ENCODE measurements at places on chromosomes 12 and 14.

DNA sequence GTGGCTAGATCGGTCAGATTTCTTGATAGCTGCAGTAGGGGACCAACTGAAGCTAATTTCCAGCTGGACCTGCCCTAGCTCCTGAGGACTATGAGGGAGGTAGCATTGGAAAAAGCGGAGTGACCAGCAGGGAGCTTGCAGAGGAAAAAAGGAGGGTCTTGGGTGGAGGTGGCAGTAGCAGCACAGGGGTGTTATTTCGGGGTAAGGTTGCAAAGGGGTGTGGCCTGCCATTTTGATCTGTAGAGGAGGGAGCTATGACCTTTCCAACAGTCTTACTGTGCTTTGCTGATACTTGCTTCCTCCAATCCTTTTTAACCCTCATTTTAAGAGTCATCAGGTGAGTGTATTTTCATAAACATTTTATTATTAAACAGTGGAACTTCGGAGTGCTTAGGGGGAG, 83.8 kb upstream of the NRXN3 start:
- DNase-seq: no peak

DNA sequence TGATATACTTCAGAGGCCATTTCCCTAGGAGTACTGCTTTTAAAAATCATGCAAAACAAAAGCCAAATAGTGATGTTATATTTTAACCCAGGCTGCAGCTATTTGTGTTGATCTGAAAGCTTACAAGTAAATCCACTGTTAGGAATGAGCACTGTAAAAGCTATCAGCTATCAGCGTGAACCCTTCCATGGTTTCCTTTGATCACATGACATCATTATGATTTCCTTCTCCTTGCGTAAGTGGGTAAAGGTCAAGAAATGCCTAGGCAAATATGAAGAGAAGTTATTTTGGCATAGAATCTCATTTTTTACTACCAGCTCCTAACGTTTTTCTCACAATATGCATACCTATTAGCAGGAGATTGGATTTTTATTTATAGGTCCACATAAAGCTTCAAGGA, 48.6 kb upstream of the CATSPERB start:
- DNase-seq: no peak

DNA sequence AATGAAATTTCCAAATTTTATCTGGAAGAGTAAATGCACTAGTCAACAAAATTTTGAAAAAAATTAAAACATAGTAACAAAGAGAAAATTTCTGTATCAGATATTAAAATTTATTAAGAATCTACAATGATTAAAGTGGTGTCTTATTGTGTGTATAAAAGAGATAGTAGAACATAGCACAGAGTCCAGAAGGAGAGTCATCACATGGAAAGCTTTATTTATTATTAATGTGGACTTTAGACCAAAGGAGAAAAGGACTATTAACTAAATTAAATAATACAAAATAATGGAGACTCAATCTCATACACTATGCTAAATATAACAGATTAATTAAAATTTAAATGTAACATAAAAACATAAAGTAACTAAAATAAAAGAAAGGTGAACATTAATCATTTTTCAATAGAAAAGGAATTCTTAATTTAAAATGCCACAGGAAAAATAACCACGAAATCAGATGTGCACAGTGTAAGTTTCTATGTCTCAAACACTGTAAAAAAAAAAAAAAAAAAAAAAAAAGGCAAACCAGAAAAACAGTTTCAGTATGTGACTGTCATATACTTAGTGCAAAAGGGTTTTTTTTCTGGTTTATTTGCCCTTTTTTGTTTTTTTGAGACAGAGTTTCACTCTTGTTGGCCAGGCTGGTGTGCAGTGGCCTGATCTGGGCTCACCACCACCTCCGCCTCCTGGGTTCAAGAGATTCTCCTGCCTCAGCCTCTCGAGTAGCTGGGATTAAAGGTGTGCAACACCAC, 95.4 kb downstream of the MYF5 start:
- no peak for DNase-seq

- DNase-seq: no peak
Observed at GRCh38 chr12:51183816-51184215, 10.9 kb upstream of the TFCP2 start.

- DNase-seq: no peak
Observed at GRCh38 chr12:120835304-120835612, 68.9 kb downstream of the SPPL3 start.

DNA sequence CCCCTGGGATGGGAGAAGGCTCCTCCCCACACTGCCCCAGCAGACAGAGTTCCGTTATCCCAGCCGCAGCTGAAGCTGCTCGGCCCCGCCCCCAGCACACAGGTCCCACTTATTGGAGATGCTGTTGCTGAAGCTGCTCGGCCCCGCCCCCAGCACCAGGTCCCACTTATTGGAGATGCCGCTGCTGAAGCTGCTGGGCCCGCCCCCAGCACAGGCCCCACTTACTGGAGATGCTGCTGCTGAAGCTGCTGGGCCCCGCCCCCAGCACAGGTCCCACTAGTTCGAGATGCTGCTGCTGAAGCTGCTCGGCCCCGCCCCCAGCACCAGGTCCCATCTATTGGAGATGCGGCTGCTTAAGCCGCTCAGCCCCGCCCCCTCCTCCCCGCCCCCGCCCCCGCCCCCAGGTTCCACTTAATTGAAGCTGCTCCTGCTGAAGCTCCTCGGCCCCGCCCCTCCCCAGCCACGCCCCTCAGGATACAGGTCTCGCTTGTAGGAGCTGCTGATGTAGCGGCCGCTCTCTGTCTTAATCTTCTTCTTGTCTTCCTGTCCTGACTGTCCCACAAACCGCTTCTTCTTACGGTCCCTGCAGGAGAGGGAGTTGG, 12.0 kb downstream of the CFAP73 start:
- peak; percentile 20 for DNase-seq

DNA sequence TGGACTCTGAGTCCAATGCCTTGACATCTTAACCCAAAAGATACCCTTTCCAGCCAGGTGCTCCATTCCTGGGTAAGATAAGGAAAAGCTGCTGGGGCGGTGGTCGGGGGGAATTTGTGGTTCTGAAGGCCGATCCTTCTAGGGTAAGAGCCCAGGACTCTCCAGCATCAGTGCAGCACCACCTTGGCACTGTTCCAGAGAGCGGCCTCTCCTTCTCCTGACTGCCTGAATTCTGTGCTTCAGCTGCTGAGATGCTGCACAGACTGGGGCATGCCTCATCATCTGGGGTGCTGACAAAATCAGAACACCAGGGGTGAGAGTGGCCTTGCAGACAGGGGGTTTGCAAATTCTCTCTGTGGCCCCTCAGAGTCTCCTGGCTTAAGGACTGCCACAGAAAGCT, 87.5 kb downstream of the SPTB start:
- DNase-seq: no peak

DNA sequence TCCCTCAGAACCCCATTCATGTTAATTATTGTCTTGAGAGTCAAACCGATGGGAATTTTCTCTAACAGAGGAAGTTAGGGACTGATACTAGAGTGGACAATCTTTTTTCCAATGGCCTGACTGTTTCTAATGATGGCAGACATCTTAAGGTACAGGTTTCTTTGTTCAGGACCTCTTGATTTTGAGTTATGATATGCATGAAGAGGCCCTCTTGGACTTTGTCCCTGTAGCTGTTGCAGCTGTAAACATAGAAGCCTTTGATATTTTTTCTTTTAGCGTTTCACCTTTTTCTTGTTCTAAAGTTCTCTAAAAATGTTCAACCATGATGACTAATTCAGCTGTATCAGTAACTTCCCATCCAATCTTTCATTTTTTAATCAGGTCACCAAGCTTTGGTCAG, 53.0 kb downstream of the LGR5 start:
- DNase-seq: no peak

GRCh38 chr14:59336098-59336497, 129.1 kb downstream of the GPR135 start:
- no peak for DNase-seq

DNA sequence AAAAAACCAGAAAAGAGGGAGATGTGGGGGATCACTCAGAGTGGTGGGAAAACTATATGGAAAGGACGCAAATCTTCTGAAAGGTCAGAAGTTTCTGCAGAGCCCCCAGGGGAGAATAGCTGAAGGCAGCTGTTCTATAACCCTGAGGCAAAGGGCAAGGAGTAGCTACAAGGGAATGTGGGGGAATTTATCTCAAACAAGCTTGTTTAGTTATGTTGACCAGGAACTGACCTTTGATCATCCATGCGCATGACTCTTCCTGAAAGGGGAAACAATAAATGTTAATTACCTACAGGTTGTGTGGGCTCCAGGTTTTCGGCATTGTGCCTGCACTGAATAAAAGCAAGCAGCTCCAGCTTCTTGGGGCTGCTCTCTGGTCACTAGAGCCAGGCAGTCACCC, 968.5 kb downstream of the AACS start:
- DNase-seq: no peak

DNA sequence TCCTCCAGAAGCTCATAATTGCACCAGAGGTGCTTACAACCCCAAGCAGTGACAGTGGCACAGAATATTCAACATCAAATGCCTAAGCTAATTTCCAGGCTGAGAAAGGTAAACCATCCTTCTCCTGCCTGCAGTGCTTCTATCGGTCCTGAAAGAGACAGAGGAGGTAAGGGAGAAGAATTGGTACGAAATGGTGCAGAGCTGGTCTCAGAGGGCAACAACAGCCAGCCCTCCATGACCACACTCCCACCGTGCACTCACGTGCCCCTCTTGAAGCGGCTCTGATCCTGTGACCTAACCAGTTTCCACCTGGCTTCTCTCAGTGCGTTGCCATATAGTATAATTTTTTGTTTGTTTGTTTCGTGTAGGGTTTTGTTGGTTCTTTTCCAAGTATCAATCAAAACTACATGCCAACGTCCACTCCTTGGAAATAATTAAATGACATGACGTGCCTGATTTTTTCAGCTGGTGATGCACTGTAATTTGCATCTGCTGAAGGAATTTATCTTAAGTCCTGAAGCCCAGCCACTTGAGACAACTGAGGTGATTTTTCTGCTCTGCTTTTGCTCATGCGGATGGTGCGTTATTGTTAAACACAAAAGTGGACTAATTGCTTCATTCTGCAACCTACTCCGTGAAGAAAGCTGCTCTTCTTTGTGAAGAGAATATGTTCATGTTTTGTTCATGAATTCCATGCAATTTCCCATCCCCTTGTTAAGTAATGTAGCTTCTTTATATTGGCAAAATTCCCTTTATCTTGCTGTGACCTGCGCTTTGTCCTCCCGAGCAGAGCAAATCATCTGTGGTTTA, 1.3 kb upstream of the ATP2A2 start:
- no peak for DNase-seq
